ENCODE measurements at places on chromosomes 7 and 10.

GRCh38 chr10:62348029-62348428 is 26.1 kb upstream of the ZNF365 start:
- no peak for DNase-seq

DNA sequence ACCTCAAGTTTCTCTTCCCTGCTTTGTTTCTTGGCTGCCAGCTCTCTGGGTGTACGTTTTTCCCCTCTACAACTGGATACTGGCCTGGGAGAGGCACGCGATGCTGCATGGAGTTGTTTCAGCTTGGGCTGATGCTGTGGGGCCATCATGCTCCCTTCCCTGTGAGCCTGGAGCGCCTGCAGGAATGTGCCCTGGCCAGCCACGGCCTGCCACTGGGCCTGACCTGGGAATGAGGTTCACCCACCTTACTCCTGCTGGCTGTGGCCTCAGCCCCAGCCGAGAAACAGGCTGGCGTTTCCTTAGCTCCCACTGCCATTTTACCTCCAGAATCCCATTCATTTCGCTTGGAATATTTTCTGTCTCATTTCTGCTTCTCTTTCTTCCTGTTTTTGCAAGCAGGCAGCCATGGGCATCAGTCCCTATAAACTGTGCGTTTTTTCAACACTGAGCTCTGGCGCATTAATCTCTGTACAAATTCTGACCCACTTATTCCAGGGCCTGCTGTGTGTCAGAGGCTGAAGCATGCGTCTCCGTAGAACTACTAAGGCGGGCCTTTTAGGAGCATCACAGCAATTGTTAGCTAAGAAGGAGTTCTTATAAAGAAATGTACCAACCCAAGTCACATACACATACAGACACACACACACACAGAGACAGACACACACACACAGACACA is 57.9 kb downstream of the GATA3 start:
- no peak for DNase-seq

- DNase-seq: no peak
These were observed 70.6 kb downstream of the CTTNBP2 start for GRCh38 chr7:117802660-117803059.

GRCh38 chr7:51102828-51103227 is 213.8 kb downstream of the COBL start:
- DNase-seq: no peak
